HepG2 (cell line): ENCODE measurements at places on chromosomes 1 and 21.

DNA sequence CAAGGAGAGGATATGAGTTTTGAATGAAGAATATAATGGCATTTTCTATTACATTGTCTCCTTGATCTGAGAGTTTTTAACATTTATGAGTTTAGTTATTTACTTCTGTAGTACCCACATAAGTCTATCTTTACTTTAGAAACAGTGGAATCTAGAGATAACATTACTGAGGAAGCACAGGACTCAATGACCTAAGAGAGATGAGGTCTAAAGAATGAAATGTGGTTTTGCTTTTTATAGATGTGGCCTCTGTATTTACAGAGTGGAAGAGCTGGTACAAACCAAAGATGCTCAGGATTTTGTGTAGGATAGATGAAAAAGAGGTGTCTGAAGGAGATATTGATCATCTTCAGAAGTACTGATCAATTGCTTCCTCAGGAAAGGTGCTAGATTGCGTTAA, 177.3 kb downstream of the KCTD3 start:
- no peak for DNase-seq

DNA sequence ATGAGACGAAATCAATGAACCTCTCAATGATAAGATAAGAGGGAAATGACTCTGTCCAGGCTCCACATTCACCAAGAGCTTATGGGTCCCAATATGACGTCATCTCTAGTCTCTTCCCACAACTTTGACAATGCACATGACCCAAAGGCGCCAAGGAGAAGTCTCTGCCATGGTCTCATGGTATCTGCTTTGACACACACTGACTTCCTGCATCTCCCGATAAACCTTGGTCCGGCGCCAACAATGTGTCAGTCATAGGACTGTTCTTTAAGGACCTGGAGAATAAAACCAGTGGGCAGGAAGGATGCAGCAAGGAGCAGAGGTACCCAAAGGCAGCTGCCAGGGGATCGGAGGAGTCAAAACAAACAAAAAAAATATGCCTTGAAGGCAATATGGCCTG, 46.9 kb upstream of the TMEM51 start:
- no peak for DNase-seq

DNA sequence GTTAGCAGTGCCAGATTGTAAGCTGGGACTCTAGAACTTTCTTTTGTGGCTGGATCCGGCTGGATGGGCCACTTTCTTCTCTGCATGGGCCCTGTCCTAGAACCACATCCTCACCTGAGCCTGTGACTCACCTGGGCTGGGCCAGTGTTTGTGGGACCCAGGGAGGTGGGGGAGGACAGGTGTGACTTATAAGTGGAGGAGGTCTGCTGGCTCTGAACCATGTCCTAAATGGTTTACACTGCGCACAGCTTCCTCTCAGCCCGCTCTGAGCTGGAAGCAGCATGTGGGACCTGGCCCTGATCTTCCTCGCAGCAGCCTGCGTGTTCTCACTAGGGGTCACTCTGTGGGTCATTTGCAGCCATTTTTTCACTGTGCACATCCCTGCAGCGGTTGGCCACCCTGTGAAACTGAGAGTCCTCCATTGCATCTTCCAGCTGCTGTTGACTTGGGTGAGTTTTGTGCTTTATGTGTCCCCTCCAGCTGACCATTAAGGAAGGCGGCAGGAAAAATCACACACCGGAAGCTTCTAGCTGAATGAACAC, at the start of gene AADACL3:
Gene AADACL3, plus strand, starts transcription at position 215 of the 542 bp plus-strand sequence. Its CDS starts 67 bp downstream, at position 282.
- no peak for DNase-seq

GRCh38 chr1:229068270-229068987, 202.5 kb upstream of the RAB4A start:
- no peak for DNase-seq

- DNase-seq: no peak
These were observed 26.7 kb upstream of the C8B start for GRCh38 chr1:56992318-56993125.
